ENCODE measurements at places on chromosomes 12 and 14.
A peak's percentile ranks its signal among the peaks of the same experiment; 100 is the strongest.

DNA sequence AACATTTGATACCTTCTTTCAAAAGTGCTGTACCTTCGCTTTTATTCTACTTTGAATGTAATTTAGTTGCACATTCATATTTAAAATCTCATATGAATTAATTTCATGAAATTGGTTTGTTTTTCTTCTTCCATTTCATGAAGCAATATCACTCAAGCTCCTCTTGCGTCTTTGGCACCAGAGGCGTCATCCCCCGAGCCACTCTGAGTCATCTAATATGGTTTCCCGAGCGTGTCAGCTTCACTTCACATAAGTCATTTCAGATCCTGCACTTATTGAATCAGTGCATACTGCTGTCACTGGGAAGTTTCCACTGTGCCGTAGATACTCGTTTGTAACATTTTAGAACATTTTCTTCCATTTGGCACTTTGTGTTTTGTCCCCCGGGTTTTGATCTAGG is 105.6 kb downstream of the SLC25A47 start:
- no peak for DNase-seq

DNA sequence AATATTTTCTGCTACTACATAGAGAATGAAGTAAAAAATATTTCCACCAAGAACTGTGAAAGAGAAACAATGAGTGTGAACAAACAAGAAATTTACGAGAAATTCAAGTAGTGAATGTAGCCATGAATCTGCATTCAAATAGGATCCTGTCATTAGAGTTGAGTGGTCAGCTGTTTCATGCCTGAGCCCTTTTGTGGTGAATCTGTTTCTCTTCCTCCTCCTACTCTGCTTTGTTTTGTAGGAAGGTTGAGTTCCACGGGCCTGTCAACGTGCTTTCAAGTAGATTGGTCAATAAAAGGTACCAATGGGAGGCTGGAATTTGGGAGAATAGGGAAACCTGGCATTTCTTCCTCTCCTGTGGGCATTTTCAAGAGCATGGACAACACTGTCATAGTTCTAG is 1749.6 kb upstream of the FLRT2 start:
- DNase-seq: no peak

- DNase-seq: no peak
Measured at GRCh38 chr14:100449225-100449987, 126.3 kb downstream of the SLC25A47 start.

DNA sequence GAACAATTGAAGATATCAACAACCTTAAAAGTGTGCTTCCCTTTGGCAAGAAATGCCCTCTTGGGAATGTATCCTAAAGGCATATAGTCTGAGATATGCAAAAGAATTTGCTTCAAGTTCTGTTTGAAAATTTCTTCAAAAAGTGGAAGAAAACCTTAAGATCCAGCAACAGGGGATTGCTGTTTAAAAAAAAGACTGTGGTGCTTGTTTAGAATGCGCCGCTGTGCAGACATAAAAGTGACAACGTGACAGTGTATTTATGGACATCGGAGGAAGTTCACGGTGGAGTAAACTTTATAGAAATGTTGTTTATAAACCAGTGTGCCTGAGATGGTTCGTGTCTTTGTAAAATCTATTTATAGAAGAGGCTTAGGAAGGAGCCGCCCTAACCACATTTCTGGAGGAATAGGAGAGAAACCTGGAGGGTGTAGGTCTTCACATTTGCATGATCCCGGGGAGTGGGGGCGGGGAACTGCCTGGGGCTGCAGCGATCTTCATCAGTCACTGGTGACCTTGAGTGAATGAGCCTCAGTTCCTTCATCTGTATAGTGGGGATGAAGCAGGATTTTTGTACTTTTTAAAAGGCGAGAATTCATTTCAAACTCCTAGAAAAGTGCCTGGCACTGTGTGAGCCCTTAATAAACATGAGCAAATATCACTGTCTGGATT is 27.5 kb downstream of the ADGRD1 start:
- no peak for DNase-seq

GRCh38 chr12:132458846-132459641 is 30.9 kb upstream of the FBRSL1 start:
- no peak for DNase-seq

- no peak for DNase-seq
Measured at GRCh38 chr14:63663428-63664341, 22.0 kb upstream of the WDR89 start.

DNA sequence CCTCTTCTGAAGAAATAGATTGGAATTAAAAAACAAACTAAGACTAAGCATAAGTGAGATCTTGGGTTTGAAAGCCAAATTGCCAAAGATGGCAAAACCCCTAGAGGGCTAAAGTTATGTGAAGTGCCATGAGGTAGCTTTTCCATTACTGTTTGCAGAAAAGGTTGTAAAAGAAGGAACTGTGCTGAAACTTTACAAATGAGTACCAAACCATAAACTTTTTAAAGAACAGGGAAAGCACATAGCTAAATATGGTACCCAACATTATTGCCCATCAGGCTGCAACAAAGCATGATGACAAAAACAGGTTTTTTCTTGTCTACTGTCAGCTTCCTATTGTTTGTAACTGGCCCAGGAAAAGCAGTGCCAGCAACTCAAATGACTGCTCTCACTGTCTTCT is 224.2 kb downstream of the RAD51B start:
- DNase-seq: no peak

DNA sequence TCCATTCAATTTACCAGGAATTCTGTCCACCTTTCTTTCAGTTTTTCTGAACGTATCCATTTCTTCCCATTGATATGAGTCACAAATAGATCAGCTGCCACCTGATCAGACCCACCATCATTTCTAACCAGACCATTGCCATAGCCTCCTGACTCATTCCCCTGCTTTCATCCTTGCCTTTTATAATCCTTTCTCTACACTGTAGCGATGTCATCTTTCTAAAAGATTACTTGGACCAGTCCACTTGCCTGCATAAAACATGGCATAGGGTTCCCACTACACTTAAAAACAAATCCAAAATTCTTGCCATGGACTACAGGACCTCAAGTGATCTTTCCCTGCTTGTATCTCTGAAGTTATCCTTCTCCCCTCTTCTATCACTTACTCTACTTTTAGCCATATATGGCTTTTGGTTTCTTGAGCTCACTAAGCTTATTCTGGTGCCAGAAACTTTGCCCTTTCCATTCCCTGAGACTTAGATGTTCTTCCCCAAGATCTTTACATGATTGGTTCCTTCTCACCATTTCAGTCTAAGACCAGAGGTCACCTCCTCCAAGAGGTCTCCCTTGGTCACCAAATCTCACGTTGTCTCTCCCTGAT is 149.5 kb upstream of the KRR1 start:
- DNase-seq: peak; percentile 49

All from kidney capillary endothelial cell (primary cell).